Mucosa of gallbladder (tissue), 1 donor: ENCODE measurements at places on chromosomes 3 and 15.

- no peak for DNase-seq
Observed at GRCh38 chr3:30131191-30131590, 475.2 kb upstream of the TGFBR2 start.

- DNase-seq: no peak
Observed at GRCh38 chr3:71530903-71531530, 52.5 kb downstream of the FOXP1 start.

- DNase-seq: no peak
Observed at GRCh38 chr3:130259166-130259874, 86.2 kb upstream of the COL6A5 start.

- no peak for DNase-seq
Observed at GRCh38 chr3:72015463-72015862, 230.5 kb upstream of the PROK2 start.

DNA sequence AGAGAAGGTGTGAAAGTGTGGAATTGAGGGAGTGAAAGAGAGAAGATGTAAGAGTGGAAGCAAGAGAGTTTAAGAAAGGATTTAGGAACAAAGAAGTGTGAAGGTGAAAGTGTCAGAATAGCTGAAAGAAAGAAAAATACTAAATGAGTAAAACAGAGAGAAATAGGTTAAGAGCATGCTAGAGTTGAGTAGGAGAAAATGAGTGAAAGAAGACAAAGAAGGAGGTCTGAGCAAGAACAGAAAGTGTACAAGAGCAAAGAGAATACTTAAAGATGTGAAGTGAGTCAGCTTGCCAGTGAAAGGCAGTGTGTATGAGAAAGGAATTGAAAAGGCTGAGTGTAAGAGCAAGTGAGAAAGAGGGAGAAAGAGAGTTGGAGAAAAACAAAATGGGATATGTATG is 348.8 kb upstream of the BCHE start:
- no peak for DNase-seq

DNA sequence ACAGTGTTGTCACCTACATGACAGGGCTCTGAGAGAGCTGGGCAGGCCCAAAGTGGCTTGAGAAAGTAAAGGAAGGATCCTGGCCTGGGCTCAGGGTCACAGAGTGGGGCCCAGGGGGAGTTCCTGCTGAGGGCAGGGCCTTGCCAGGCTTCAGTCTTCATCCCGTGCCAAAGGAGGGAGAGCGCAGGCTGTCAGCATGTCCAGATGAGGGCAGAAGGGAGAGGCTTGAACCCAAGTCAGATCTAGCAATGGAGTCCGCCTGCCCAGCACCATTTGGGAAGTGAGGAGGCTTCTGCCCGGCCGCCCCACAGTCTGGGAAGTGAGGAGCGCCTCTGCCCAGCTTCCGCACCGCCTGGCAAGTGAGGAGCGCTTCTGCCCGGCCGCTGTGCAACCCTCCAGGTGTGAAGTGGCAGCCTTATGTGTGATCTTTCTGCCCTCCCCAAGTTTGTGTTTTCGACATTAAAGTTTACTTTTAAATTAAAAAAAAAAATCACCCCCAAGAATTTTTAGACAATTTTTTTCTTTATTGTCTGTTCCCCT is 303.6 kb upstream of the PROK2 start:
- no peak for DNase-seq
